ENCODE measurements at places on chromosomes 6 and 20. TPM values are rescaled to one million over a fixed set of nuclear protein-coding genes. Genes with fewer than 3 reads are reported as not detected.

PPP1R16B gene
- 4.5 TPM for polyA plus RNA-seq

HSP90AB1 gene
- polyA plus RNA-seq, result 1,104 TPM

WASF1 gene
- polyA plus RNA-seq, result 51.0 TPM

SUMO4 gene
- polyA plus RNA-seq, result 0.90 TPM

CPNE5 gene
- polyA plus RNA-seq, result 15.0 TPM

ZNF334 gene
- 31.5 TPM for polyA plus RNA-seq

XKR7 gene
- polyA plus RNA-seq, result 0.20 TPM

GRCh38 chr6:11221623-11222384 is 10.7 kb downstream of the NEDD9 start:
- DNase-seq, result no peak

DNA sequence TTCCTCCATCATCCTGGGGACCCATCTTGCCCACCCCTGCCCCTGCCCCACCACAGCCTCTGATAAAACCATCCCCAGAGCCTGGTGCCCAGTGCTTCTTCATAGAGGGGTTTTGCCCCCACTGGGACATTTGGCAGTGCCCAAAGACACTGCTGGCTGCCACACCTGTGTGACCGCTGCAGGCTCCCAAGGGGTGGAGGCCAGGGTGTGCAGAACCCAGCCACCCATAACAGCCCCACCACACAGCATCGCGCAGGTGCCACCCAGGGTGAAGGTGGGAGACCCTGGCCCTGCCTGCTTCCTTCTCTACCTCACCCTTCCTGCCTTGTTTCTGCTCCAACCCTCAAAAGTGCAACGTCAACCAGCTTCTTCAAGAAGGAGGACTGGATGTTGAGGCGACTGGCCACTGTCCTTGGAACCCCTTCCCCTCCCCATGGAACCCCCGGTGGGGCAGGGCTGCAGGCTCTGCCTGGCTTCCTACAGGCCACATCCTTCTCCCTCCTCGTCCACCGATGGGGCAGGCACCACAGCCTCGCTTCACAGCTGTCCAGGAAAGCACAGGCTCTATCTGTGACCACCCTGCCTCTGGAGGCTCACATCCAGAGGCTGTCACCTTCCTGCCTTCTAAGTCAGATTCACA is 79.2 kb upstream of the MPC1 start:
- DNase-seq, result no peak

GRCh38 chr6:145756170-145756662 is 20.9 kb upstream of the EPM2A start:
- no peak for DNase-seq

- no peak for DNase-seq
Observed at GRCh38 chr20:59062081-59062480, 19.5 kb upstream of the PRELID3B start.

DNA sequence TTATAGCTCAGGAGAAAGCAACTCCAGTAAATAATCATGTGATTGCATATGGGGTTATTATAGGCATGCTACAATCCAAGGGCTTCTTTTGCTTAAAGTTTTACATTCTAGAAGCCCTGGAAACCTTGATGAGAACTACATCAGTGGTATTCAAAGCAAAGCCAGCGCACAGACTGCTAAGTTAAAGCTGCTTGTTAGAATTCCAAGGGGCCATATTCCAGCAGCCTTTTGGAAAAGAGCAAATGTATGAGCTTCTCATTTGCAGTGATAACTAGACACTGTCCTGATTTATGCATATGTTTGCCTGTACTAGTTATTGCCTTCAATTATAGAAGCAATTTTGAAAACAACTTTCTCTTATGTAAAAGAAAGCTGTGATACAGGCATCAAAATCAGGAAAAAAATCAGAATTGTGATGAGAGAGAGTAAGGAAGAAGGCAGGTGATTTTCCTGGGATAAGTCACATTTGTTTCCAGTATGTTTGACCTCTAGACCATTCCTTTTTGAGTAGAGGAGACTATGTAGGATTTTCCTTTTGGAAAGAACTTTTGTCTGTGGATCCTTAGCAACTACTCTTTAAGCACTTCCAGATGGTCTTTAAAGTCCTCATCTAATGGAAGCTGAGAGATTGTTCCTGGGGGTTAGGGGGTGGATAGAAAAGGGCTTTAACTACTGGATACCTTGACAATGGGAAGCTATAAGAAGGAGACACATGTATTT is 159.2 kb downstream of the PLCB4 start:
- no peak for DNase-seq

GRCh38 chr6:96450082-96450769 is 71.4 kb upstream of the UFL1 start:
- no peak for DNase-seq

DNA sequence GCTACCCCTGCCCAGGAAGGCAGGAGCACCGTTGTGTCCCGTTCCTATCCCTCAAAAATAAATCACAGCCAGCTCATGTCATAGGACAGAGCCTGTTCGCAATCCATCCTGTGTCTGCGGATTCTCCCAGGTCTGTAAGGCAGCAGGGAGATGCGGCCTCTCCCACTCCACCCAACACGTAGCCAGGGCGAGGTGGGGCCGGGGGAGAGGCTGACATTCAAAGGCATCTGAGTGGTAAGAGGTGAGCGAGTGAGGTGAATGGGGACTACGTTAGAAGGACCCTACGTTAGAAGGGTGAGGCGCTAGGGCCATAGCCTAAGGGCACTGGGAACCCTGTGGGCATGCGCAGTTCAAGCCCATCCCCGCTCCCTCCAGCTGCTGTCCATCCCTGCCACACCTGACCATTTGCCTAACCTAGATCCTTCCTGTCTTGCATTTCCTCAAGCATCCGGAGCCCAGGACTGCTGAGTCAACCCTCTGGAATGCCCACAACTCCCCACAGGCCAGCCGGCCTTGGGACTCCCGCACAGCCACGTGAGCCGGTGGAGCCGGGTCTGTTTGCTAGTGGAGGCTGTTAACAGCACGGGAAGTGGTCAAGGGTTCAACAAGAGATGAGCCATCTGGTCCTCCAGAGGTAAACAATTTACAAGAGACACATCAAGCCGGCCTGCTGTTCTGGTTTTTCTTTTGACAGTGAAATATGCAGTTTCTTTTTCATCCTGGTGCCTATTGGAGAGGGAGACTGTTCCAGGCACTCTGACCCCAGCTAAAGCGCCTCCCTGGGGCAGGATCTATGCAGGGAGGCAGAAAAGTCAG is 45.9 kb downstream of the RIPOR3 start:
- peak; percentile 74 for DNase-seq

- DNase-seq, result no peak
Observed at GRCh38 chr6:99619409-99619762, 12.8 kb downstream of the PRDM13 start.

DNA sequence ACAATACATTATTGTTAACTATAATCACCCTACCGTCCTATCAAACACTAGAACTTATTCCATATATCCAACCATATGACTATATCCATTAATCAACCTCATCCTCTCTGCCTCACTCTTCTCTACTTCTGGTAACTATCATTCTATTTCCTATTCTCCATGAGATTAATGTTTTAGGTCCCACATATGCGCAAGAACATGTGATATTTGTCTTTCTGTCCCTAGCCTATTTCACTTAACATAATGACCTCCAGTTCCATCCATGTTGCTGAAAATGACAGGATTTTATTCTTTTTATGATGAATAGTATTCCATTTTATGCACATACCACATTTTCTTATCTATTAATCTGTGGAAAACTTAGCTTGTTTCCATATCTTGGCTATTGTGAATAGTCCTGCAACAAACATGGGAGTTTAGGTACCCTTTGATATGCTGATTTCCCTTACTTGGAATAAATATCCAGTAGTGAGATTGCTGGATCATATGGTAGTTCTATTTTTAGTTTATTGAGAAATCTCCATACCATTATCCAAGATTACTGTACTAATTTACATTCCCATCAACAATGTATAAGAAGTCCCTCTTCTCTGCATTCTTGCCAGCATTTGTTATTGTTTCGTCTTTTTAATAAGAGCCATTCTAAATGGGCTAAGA is 289.4 kb upstream of the GJE1 start:
- DNase-seq, result no peak

DNA sequence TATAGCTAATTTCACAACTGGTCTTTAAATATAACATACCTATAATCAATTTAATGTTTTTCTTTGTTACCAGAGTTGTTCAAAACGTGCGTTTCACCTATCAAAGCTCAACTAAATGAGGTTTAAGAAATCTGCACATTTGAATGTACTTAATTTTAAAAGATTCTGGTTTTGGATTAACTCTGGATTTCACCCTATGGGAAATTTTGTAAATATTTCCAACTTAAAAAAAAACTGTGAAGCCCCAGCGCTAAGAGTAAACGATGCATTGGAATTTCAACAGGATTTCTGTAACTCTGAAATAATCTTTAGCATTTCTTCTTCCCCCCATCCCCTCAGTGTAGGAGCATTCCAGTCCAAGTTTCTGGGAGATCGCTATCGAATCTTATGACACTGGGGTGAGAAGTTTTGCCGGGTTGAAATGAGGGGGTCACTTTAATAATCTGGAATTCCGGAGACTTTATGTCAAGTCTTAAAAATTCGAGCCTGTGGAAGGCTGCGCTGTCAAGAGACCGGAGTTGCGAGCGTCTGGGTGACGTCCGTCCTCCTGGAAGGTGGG is 643 bp upstream of the MAP3K4 start:
- DNase-seq, result no peak

- no peak for DNase-seq
Observed at GRCh38 chr6:2183246-2183645, 62.2 kb downstream of the GMDS start.

DNA sequence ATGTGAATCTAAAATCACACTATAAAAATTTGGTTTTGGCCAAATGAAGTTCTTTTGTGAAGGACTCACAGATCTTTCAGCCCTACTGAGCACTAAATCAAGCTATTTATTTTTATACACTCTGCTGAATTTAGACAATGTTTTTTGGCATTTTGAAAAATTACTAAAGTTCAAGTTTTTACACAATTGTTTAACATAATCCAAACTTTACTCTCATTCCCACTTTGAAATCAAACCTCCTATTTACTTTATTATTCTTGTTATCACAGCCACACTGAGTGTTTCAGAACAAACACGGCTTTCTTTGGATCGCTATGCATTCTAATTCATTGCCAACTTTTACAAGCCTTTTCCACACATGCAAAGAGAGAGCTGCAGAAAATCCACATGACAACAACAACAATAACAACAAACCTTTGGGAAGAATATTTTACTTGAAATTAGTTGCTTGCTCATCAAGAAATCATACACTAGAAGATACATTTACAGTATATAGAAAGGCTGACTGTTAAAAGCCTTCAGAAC is 49.1 kb upstream of the TMEM30A start:
- no peak for DNase-seq

- DNase-seq, result no peak
Observed at GRCh38 chr6:147621263-147621662, 112.8 kb downstream of the SAMD5 start.

- DNase-seq, result no peak
Observed at GRCh38 chr6:123640567-123641187, 3.9 kb upstream of the TRDN start.
